ENCODE measurements at places on chromosomes 2 and 18.

DNA sequence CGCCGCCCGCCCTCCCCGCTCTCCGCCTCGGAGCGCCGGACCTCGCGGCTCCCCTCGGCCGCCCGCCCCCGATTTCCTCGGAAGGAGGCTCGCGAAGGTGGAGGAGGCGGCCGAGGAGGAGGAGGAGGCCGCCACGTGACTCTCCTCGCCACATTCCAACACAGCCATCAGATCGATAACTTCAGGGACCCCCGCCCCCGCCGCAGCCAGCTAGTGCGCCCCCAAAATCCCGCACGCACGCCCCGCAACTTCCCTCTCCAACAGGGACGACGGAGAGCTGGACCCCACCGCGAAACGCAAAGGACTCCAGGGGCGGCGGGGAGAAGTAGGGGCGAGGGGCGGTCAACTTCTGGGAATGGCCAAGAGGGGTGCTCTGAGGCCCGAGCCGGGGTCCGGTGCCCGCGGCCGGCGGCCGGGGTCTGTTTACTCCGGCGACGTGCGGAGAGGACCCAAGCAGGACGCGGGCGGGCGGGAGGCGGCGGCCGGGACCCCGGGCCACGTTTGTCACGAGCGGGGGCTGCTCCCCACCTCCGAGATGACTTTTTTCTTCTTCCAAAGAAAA lies 2.0 kb downstream of the ZNF521 start:
- no peak for DNase-seq

- DNase-seq, result no peak
These were observed 20.0 kb upstream of the NFE2L2 start for GRCh38 chr2:177284531-177284930.

GRCh38 chr2:67596871-67597270 lies 199.7 kb downstream of the ETAA1 start:
- no peak for DNase-seq

DNA sequence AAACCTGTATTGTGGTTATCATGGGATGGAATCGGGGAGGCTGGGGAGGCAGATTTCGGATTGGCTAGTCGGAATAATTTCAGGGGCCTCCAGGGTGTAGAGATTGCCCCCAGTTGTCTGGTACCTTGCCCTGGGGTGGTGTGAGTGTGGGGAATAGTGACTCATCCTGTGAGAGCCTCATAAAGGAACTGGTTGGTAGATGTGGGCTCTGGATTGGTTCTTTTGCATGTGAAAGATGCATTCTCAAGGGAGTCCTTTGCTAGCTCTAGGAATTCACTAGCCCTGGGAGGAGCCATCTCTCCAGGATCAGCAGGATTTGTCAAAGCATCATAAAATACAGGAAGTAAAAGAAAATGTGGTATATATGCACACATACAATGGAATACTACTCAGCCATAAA lies 331.6 kb downstream of the SETBP1 start:
- no peak for DNase-seq

DNA sequence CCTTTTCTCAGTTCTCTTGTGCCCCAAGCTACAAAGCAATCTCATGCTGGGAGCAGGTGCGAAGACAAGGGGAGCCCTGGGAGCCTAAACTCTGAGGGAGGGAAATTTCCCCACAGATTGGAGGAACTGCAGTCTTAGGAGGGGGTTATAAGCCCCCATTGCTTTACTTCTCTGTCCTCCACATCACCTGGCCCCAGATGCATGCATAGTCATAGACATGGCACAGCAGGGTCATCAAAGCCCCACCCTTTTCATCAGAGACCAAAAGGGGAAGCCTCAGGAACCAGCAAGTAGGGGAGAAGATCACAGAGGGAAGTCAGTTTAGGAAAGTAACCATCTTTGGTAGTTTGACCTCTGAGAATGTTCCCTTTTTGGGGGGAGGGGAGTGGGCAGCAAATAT lies 33.7 kb downstream of the LANCL1 start:
- no peak for DNase-seq

DNA sequence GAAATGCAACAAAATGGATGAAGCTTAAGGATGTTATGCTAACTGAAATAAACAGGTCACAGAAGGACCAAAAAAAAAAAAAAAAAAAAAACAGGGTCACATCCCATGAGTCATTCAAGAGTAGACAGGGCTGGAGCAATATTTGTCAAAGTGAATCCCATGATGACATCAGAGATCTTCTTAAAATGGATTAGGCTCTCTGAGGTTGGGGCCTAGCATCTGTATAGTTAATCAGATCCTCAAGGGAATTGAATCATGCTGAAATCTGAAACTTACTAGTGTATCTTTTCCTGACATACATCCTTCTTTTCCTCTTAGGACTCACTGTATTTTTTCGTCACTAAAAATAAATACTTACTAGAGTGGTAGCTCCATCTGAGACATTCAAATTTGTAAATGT lies 380.6 kb upstream of the NXPH2 start:
- no peak for DNase-seq

DNA sequence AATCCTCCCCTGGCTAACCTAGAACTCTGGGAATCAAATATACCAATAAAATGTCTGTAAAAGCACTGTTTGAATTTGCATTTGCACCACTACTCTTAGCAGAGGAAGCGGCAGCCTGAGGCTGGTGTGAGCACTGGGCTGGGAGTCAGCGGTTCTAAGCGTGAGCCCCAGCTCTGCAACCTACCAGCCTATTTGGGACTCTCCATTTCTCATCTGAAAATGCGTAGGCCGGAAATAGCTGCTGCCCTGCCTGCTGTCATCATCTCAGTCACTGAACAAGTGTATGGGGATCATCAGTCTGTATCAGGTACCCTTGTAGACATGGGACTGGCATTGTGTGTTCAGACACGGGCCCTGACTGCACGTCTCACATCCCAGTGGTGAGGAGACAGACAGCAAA lies 194.3 kb downstream of the ANKRD30B start:
- DNase-seq, result no peak

DNA sequence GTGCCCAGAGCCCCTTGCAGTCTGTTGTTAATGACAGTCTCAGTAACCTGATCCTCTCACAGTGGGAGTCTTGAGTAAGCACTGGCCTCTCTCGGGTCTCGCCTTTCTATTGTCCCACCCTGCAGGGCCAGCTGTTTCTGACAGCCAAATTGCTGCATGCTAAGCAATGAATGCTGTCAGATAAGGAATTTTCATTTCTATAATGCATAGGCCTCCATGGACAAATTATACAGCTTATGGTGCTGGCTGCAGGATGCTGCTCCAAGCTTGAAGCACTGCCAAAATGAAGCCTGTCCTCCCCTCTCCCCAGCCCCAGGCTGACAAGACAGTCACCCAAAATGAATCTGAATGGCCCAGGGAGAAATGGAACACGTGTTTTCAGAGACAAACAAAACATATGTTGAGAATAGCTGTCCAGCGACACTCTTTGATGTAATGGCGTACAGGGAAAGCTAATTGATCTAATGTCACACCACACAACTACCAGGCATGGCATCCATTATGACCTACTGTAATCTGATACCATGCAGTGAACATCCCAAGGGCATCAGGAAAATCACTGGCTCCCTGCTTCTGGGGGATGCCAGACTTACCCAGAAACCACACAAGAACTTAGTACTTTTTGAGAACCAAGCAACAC lies 36.8 kb downstream of the ACVR1 start:
- DNase-seq, result no peak

- no peak for DNase-seq
These were observed 110.8 kb upstream of the OTOS start for GRCh38 chr2:240250985-240251847.

DNA sequence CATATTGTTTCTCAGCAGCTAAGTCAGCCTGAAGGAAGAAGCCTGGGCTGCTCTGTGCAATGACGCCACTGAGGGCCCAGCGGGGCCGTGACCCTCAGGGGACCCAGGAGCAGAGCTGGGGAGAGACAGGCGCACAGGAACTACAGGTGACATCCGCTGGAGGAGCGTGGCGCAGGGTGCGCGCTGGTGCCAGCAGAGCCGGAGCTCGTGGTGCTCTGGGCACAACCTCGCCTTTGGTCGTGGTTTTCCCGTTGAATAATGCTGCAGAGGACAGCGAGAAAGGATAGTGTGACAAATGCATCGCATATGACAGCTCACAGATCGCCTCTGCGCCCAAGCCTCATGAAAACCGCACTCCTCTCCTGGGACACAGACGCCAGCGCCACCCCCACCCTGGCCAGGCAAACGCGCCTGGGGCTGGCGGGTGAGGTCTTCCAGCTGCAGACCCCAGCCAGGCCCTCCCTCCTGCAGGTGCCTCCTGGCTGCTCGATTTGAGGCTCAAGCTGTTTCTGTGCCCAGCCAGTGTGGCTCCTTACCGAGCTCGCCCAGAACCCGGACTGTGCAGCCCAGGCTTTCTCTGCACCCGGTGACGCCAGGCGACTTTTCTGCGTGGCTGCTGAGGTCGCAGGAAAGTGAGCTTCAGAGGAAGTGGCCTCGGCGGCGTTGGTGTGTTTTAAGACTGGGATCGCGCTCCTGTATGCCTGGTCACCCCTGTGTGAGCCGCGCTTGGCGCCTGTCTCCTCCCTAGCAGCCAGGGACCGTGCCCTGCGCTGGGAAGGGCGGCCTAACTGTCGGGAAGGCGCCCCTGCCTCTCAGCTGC lies 583.1 kb upstream of the HS6ST1 start:
- DNase-seq, result no peak

DNA sequence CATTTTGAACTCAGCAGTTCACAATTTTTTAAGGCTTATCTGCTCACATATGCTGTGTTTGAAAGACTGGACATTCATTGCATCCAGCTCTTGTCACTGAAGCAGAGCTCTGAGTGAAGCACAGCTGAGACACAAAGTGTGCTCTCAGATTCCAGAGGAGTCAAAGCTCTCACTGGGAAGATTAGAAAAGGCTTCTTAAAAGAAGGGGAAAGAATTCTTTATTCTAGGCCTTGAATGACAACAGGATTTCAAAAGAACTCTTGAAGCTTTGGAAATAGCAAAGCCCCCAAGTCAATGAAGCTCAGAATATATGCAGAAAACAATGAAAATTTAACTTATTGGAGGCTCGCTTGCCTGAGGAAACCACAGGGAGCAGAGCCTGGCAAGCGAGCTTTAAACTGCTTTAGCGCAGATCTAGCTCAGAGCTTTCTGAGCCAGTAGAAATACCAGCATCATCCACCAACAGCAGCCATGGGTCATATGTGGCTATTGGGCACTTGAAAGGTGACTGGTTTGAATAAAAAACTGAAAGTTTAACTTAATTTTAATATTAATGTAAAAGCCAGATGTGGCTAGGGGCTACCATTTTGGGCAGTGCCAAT lies 369.7 kb downstream of the OSR1 start:
- no peak for DNase-seq

- no peak for DNase-seq
These were observed 37.8 kb upstream of the RBM44 start for GRCh38 chr2:237760506-237761502.

- no peak for DNase-seq
These were observed 57.6 kb upstream of the CABLES1 start for GRCh38 chr18:23077493-23078256.

GRCh38 chr18:23970161-23971096 lies 44.1 kb upstream of the TTC39C start:
- peak; percentile 5 for DNase-seq

DNA sequence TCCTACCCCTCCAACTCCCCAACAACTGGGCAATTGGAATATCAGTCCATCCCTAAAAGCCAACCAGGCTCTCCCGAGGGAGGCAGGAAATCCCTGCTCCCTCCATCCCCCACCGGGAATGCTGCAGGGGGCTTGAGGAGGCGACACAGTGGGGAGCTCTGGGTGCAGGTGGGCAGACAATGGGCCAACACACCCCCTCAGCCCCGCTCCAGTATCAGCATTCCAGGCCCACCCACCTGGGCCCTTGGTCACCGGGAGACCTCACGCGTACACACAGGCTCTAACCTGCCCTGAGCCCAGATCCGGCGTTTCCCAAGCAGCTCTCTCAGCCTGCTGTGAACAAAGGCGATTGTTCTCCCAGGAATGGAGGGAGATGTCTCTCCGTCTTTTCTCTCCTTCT lies 37.6 kb upstream of the FZD7 start:
- no peak for DNase-seq

DNA sequence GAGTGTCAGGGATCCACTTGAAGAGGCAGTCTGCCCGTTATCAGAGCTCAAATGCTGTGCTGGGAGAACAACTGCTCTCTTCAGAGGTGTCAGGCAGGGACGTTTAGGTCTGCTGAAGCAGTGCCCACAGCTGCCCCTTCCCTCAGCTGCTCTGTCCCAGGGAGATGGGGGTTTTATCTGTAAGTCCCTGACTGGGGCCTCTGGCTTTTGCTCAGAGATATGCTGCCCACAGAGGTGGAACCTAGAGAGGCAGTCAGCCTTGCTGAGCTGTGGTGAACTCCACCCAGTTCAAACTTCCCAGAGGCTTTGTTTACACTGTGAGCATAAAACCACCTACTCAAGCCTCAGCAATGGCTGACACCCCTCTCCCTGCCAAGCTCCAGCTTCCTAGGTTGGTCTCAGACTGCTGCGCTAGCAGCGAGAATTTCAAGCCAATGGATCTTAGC lies 38.1 kb downstream of the PLEK start:
- no peak for DNase-seq

- DNase-seq, result no peak
These were observed 89.0 kb downstream of the TMEM18 start for GRCh38 chr2:588074-588645.

DNA sequence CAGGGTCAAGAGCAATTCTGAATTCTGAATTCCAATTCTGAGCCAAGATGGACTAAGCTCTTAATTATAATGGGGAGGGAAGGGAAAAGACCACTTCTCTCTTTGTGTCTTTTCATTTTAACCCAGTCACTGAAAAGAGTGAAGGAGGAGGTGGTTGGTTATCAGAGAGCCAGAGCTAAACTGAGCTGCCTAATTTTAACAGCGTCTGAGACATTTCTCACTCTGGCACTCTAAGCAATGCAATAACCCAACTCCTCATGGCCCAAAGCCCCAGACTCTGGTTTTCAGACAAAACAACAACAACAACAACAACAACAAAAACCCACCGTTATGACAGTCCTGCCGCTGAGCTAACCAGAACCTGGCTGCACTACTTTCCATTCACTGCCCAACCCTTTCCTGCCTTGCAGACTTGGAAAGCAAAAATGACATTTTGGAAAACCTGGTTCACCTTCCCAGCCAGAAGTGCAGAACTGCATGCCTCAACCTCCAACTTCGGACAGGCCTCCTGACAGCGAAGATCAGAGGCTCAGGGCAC lies 1.0 kb downstream of the CHST10 start:
- DNase-seq, result no peak

GRCh38 chr2:206693399-206694137 lies 24.6 kb downstream of the DYTN start:
- no peak for DNase-seq

- DNase-seq, result no peak
These were observed 241.0 kb downstream of the FSIP2 start for GRCh38 chr2:185979546-185980071.

DNA sequence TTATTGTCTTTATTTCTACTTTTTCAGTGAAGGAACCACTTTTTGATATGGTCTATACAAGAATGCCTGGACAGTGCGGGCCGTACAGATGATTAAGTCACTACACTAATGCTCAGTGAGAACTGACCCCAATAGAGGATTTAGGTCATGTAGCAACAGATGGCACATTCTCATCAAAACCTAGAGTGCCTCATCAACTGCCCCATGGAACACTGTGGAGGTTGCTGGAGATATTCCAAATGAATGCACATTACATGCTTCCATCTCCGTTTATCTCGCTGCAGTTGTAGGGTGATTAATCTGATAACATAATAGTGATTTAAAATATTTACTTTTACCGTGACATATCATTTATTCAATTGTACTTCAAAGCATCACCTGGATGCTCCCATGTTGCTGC lies 41.8 kb upstream of the COPS8 start:
- DNase-seq, result no peak
